Muscle of arm (tissue), 14 donors: ENCODE measurements at places on chromosomes 6 and 20.

DNA sequence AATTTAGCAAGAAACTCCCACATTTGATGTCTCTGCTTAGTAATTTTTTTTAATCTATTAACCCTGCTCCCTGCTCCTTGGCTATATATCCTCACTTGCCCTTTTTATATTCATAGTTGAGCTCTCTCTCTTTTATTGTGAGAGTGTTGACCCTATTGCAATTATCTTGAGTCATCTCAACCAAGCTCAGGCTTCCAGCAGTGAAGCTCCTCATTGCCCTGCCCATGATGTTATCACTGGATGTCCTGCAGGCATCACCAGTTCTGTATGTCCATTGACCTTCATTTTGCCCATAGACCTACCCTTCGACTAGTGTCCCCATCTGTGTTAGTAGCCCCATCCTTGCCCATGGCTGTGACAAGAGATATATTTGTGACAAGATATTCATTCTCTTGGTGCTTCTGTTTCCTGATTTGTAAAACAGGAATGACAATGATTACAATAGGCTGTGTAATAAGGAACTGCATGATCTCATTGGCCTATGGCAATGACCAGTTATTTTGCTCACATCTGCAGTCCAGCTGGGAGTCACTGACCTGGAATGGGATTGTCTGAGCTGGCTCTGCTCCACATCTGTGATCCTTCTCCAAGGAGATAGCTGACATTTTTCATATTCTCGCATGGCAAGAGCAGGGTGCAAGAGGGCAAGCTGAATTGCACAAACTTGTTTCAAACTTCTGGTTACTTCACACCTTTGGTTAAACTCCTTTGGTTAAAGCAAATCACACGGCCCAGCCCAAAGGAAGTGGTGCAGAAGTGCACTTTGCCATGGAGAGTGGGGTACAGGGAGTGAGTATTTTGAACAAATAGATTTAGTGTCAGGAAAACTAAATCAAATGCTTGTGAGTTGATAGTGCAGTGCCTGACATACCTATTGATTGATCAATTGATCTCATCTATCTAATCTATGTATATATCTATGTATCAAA is 47.7 kb upstream of the CST5 start:
- no peak for DNase-seq

- no peak for DNase-seq
Observed at GRCh38 chr6:26329763-26330511, 35.1 kb upstream of the BTN3A2 start.

DNA sequence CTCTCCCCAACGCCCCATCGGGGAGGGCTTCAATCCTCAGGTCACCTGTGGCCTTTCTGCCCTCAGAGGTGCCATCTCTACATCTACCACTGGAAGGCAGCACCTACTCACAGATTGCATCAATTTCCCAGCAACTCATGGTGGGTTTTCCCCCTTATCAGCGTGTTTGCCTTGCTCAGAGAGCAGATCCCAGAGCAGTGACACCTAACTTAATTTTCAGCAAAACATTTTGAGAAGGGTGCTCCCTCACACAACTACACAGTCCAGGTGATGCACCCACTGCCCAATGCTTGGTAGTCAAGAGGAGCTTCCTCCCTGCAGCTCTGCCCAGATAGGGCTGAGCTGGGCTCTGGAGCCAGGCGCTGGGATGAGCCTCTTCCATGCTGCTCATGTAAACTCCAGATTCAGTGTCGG is 48.2 kb downstream of the PLG start:
- DNase-seq, result no peak

GRCh38 chr6:11083491-11083890 is 10.1 kb upstream of the SMIM13 start:
- DNase-seq, result no peak

DNA sequence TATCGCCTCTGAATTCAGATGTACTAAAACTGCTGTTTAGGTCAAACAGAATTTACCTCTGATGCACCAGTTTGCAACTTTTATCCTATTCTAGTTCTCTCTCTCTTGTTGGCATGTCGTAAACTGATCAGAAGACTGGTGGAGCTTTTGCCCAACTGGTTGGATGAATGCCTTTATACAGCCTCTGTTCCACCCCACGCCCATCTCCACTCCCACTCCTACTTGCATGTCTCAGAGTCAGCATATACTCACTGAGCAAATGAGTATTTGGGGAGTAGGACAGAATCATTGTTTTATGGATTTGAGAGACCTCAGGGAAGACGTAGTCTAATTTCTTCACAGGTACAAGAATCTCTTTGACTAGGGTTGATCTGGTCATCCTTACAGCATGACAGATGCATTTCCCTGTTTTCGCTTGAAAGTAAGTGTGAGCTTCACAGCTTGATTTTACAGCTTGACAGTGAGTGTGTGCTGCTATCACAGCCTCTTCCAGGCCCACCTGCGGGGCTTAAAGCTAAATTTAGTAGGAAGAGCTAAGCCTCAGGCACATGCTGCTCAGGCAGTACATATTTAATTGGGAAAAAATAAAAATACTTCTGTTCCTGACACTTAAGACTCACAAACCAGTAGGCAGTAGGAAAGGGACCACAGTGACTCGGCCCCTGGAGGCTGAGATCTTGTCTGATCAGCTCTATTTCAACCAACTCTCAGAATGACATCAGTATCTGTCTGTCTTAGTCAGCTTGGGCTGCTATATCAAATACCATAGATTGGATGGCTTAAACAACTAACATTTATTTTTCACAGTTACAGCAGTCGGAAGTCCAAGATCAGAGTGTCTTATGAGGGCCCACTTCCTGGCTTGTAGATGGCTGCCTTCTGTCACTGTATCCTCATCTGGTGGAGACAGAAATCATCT is 30.4 kb downstream of the TRMT6 start:
- no peak for DNase-seq

- peak; percentile 21 for DNase-seq
Observed at GRCh38 chr20:42376131-42376530, 758.0 kb upstream of the CHD6 start.

DNA sequence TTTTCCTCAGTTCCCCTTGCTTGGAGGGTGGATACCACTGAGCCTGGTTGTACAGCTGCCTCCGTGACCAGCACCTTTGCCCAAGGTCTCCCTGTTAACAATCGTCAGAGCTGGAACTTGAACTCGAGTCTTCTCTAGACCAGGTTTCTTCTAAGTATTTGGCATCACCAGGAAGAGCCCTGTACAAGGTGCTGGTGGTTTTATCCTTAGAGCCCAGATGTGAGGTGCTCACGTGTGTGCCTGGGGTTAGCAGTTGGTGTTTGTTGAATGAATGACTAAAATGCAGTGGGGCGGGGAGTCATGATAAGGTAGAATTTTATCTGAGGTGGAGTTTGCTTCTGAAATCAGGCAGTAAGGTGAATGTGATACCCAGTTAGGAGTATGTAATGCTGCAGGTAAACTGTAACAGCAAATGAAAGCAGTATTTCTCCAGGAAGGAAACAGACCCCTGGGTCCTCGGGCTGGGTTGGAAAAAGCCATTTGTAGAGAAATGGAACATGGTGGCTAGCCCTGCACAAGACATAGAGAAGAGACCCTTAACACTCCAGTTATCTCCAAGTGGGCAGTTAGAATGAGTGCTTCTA is 3.1 kb downstream of the DNAJC5 start:
- DNase-seq, result no peak

- DNase-seq, result no peak
Observed at GRCh38 chr6:11424395-11425034, 113.0 kb upstream of the TMEM170B start.

DNA sequence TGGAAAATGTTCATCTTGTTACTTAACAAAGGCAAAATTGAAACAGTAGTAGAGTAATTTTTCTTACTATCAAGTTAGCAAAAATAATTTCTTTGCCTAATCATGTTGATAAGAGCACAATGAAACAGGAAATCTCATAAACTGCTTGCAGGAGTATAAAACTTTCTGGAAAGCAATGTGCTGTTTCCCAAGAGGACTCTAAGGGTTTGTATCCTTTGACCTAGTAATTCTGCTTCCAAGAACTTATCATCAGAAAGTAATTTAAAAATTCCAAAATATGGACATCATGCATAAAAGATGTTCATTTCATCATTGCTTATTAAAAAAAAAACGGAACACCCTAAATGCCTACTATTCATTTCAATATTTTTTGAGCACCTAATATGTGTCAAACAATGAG is 46.1 kb upstream of the TNFAIP3 start:
- DNase-seq, result peak; percentile 66

GRCh38 chr6:44480097-44480541 is 92.6 kb downstream of the CDC5L start:
- DNase-seq, result no peak

GRCh38 chr6:106808758-106809157 is 165.8 kb downstream of the CD24 start:
- no peak for DNase-seq

- DNase-seq, result no peak
Observed at GRCh38 chr6:88569959-88570358, 393.5 kb downstream of the RNGTT start.

GRCh38 chr20:1232286-1233111 is 6.7 kb downstream of the RAD21L1 start:
- DNase-seq, result no peak

DNA sequence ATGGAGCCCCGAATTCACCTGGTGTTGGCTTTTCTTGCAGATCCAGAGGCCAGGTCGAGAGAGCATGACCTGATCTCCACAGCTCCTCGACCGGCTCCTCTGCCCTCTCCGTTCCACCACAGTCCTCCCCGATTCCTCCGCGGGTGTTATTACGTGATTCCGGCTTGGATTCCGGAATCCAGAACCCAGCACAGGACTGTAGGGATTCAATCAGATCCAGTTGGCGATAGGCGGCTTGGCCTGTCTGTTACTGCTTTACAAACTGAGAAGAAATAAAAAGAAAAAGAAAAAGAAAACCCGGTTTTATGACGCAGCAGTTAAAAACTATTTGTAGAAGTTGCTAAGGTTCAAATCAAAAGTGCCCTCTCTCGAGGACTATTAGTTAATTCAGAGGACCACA is 222.7 kb downstream of the EYA2 start:
- DNase-seq, result no peak

DNA sequence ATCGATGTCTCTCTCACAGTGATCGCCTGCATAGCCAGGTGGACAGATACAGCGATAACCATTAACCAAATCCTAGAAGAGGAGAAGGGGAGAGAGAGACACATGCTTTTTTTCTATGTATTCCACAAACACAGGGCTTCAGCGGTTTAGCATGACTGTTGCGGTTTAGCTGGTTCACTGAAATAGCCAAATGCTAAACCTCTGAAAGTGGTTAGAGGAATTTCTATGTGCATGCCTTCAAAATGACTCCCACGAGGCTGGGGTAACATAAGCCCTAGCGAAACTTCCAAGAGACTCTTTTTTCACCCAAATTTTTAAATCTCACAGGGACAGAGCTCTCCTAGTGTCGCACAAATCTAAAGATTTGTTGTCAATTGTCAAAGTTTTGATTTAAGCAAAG is 25.1 kb downstream of the JAG1 start:
- DNase-seq, result no peak

GRCh38 chr20:11108102-11108810 is 434.5 kb upstream of the JAG1 start:
- no peak for DNase-seq

GRCh38 chr20:53493311-53493857 is 100.3 kb downstream of the ZNF217 start:
- peak; percentile 35 for DNase-seq

DNA sequence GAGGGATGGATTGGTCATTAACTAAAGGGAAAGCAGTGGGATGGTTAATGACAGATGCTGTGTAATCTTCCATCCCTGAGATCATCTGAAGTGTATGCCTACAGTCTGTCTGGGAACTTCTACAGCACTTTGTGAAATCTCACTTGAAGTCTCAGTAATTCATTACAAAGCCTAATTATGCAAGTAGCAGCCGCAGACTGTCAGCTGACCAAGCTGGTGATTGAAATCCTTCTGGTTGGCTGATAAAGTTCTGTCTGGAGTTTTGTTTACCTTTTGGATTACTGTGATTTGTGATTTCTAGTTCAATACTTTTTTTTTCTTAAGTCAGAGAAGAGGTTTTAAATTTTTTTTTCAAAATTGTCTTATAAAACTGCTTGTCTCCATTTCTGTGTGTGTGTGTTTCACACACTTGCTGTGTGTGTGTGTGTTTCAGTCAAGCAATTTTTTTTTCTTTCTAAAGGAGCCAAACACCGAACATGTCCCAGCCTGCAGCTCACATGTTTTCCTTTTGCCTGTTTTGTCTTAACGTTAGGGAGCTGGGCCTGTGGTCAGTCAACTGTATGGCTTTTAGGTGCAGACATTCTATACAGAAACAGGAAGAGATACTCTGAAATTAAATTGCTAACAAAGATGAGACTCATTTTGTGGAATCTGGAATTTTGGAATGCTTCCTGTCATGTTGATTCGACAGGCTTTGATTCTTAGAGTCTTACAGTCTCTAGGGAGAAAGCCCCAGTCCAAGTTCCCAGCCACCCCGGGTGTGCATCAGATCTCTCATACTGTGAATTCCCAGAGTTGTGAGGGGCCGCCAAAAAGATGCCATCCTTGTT is 28.5 kb upstream of the ADGRF4 start:
- DNase-seq, result no peak

DNA sequence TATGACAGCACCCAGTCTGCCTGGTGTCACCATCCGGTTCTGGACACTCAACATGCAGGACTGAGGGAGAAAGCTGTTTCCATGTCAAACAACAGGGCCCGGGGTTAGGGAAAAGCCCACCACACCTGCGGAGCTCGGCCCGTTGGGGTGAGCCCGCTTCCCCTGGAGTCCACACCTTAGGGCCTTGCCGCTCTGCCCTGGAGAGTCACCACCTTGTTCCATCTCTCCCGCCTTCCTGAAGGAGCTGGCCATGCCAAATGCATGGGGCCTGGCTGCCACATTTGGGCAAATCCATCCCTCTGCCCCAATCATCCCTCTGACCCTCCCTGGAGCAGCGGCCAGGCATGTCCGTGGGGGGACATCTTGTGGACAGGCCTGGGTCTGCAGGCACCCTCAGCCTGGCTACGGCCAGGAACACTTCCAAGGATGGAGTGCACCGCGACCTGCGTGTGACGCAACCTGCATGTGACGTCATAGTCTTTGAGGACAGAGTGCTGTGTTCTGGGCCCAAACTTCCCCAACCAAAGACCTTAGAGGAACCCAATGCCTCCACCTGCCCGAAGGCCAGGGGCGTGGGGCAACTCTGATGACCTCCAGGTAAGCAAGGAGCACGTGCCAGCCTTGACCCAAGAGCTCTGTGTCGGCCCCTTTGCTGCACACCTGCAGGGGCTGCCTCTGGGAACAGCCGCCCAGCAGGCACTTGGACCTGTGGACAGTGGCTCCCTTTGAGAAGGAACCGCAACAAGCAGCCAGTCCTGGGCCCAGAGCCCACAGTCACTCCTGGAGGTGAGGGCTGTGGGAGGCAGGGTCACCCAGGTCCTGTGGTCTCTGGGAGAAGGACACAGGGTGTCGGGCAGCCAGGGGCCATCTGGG is 1.7 kb downstream of the CABLES2 start:
- no peak for DNase-seq
